ENCODE measurements at places on chromosomes 1 and 21.

GRCh38 chr1:218686258-218686657 lies 341.1 kb downstream of the TGFB2 start:
- no peak for DNase-seq

- no peak for DNase-seq
Observed at GRCh38 chr1:109792056-109792831, 28.5 kb upstream of the EPS8L3 start.

- DNase-seq, result peak; percentile 24
Observed at GRCh38 chr1:6962478-6962995, 177.3 kb downstream of the CAMTA1 start.

DNA sequence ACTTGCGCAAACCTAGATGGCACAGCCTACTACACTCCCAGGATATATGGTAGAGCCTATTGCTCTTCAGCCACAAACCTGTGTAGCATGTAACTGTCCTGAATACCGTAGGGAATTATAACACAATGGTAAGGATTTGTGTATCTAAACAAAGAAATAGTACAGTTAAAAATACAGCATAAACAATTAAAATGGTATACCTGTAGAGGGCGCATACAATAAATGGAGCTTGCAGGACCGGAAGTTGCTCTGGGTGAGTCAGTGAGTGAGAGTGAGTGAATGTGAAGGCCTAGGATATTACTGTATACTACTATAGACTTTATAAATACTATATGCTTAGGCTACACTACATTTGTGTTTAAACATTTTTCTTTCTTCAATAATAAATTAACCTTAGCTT lies 99.3 kb downstream of the PLD5 start:
- DNase-seq, result no peak
